ENCODE measurements at places on chromosomes 4 and X.

- no peak for DNase-seq
These were observed 6.4 kb downstream of the USP11 start for GRCh38 chrX:47239199-47239598.

GRCh38 chr4:70746179-70746839, 24.5 kb downstream of the RUFY3 start:
- no peak for DNase-seq

- DNase-seq: no peak
These were observed 186.6 kb downstream of the SOX3 start for GRCh38 chrX:140318296-140318695.

GRCh38 chr4:103092245-103092644, 7.4 kb downstream of the BDH2 start:
- DNase-seq: no peak

Data from dermis blood vessel endothelial cell (primary cell).